HT-29 (cell line): ENCODE measurements at places on chromosomes 2 and 18.

DNA sequence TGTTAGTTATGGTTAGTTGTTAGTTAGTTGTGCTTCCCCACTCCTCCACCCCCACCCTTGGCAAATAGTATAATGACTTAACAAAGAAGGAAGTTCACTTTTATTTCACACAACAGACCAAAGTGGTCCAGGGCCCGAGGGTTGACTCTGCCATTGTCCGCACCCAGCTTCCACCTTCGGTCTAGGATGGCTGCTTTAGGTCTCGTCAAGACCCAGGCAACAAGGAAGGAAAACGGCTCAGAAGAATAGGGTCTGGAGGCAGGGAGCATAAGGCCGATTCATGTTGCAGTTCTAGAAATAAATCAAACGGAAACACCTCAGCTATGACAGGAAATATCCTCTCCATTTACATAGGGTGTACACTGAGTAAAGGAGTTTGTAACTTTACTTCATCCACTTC, 206.0 kb upstream of the CXCR4 start:
- DNase-seq = no peak

- DNase-seq = peak; percentile 45
These were observed 2.2 kb upstream of the IL1RN start for GRCh38 chr2:113124984-113125855.

- DNase-seq = no peak
These were observed 5.1 kb downstream of the RPIA start for GRCh38 chr2:88696611-88697010.

- DNase-seq = no peak
These were observed 40.4 kb upstream of the ARHGEF4 start for GRCh38 chr2:130796290-130796689.

DNA sequence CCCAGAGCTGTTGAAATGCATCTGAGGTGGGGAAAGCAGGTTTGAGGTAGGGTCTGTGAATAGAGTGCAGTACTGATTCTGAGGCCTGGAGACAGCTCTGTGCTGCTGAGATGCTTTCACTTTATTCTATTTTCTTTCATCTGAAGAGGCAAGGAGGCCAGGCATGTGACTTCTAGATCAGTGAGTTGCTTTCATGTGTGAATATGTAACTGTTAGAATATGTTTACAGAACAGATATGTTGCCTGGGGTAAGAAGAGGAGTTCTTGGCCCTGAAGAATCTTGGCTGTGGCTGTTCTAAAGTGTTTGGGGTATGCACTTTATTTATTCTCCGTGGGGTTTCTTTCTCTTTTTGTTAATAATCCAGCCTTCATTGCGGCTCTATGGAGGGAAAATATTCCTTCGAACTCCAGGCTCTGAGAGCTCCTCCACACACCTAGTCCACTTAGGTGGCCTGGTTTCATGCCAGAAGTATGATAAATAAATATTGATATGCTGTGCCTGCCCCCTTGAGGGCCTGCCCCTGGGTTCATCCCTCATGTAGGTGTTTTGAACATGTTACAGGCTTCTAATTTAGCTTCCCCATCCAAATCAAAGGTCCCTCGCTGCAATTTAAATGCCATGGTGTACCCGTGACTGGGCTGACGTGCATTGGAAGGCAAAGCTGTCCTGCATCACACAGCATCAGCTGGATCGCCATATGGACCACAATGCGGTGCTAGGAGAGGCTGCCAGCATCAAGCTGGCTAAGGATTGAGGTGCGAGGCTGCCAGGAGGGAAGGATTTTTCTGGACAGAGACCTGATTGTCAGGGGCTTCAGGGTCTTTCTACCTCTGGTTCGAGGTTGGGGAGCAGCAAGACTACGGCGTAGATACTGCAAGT, 102.9 kb downstream of the PRKCE start:
- no peak for DNase-seq

GRCh38 chr2:133331436-133331835, 236.8 kb downstream of the NCKAP5 start:
- no peak for DNase-seq

DNA sequence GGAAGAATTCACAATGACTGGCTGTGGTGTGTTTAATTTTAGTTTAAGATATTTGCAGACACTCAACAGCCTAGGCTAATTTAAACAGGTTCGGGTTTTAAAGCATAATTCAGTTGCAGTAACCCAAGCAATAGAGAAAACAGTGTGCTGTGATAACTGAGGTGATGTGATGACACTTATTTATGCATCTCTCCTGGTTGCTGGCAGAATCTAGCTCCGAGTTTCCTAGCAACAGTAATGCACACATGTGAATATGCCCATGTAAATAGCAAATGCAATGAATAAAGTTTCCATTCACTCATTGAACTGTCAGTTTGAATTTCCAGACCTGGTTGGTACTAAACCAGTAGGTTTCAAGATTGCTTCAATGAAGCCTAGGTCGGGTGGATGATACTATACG, 426.5 kb downstream of the TMX3 start:
- DNase-seq = no peak

GRCh38 chr18:35662293-35663062, 80.9 kb downstream of the GALNT1 start:
- no peak for DNase-seq

DNA sequence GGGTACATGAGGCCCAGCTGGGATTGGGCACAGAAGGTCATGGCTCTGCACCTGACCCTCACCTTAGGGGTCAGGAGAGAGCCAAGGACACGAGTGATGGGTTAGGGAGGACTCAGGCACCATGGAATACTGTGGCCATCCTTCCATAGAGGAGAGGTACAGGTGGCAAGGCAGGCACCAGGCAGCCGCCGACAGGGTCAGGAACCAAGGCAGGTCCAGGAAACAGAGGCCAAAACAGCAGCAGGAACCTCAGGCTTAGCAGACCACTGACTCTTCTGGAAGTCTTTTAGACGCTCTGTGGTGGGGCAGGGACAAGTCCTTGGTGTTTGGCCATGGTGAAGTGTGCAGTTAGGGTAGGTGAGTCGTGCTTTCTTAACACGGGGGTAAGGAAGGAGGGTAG, 128.0 kb downstream of the NEDD4L start:
- no peak for DNase-seq

DNA sequence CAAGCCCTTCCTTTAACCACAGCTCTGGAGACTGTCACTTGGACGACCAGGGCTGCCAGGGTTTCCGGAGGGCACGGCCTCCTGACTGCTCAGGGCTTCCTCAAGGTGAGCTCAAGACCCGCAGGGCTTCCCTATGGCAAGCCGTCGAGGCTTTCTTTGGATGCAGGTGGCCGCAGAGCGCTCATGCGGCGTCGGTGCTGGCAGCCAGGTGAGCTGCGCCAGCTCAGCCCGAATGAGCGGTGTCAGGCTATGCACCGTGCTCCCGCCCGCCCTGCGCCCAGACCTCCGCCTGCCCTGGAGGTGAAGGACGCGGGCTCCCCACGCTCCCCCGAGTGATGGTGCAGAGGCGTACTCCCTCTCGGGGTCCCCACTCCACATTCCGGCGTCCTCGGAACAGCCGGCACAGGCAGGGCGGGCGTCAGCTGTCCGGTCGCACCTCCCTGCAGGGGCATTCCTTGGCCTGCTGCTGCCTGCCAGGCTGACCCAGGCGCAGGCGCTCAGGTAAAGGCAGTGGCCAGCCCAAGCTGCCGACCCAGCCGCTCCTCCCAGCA, 20.8 kb upstream of the TUBB6 start:
- DNase-seq = peak; percentile 55

GRCh38 chr2:131366643-131367042, 2.7 kb upstream of the RAB6D start:
- DNase-seq = no peak

- DNase-seq = peak; percentile 41
These were observed 285.6 kb downstream of the THSD7B start for GRCh38 chr2:137050949-137051348.

- no peak for DNase-seq
These were observed 84.0 kb downstream of the MSH2 start for GRCh38 chr2:47486841-47487497.

DNA sequence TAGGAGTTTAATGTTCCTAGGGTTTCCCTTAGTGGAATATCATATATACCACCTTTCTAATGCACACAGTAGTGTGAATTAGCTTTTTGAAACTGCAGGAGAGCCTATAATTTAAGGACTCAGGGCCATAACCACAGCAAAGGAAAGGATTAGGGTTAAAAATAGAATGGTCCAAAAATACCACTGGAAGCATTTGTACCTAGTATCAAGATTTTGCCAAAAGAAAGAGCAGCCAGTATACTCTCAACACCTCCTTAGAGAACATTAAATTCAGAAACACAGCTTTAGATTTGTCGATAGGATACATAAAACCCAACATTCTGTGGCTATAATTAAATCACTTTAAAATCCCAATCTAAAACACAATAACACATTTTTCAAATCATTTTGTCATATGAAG, 634.9 kb downstream of the EPHA4 start:
- no peak for DNase-seq

- DNase-seq = no peak
These were observed 6.0 kb downstream of the CTIF start for GRCh38 chr18:48544661-48545415.

DNA sequence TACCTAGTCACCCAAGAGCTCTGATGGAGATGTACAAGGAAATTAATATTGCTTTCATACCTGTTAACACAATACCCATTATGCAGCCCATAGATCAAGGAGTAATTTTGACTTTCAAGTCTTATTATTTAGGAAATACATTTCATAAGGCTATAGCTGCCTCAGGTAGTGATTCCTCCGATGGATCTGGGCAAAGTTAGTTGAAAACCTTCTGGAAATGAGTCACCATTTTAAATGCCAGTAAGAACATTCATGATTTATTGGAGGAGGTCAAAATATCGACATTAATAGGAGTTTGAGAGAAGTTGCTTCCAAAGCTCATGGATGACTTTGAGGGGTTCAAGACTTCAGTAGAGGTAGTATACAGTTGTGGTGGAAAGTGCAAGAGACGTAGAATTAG, 931.4 kb upstream of the ACVR2A start:
- DNase-seq = no peak

- DNase-seq = peak; percentile 7
These were observed 153.7 kb downstream of the SOX11 start for GRCh38 chr2:5845798-5846330.

- DNase-seq = no peak
These were observed 1.8 kb upstream of the NPAS2 start for GRCh38 chr2:100818003-100818605.

- no peak for DNase-seq
These were observed 272 bp upstream of the FASTKD1 start for GRCh38 chr2:169573974-169574299.

DNA sequence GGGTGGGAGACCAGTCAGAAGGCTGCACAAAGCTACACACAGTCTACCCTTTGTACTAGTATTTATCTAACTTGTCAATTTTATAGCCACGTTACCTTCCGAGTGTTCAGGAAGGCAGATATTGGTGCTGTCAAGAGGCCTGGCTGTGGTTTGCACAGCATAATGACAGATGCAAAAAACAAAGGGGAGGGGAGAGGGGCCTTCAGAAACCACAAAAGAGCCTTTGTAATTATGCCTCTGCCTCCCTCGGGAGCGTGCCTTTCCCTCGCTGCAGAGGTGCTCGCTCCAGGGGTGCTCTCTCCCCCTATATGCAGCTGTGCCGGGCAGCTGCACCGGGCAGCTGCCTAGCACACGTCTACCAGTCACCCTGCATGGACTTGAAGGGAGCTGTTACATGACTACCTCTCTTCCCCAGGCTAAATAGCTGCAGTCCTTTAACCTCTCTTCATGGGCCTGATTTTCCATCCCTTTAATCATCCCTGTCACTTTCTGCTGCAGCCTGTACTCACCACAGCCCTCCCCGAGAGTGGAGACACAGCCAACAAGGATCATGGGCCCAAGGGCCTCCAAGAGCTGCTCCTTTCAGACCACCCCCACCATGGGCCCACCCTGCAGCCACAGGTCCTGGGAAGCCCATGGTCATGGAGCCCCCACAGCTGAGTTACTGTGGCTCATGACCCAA, 168.4 kb upstream of the PKDCC start:
- no peak for DNase-seq

DNA sequence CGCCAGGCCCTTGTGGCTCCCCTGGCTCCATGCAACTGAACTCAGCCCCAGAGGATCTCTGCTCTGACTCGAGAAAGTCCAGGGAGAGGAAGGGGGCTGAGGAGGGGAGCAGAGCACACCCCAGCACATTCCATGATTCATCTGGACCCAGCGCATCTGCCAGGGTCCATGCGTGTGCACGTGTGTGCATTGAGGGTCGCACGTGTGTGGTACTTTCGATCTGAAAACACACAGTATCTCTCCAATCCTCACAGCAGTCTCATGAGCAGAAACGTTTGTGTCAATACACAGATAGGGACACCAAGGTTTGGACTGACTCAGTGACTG, 146.4 kb upstream of the ID2 start:
- no peak for DNase-seq

GRCh38 chr2:86616502-86616901, 7.2 kb downstream of the RNF103 start:
- DNase-seq = no peak

GRCh38 chr18:55320424-55321264, 267.3 kb downstream of the TCF4 start:
- DNase-seq = no peak

DNA sequence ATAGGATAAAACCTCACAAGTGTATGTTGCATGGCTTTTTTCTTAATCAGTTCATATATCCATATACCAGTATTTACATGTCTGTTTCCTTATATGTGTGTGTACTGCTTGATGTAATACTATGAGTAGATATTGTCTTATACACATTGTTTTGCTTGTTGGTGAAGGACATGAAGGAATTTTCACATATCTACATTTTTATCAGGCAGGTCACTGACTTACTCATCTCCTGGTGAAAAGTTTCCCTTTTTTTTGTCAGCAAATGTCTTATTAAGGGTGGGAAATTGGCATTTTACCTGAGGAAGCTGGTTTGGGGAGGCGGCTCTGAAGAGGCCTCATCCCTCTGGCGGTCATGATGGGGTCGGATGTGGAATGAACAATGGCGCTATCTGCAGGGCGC, 61.4 kb upstream of the LYPD1 start:
- no peak for DNase-seq

- DNase-seq = no peak
These were observed 116.9 kb downstream of the TPGS2 start for GRCh38 chr18:36711813-36712444.

DNA sequence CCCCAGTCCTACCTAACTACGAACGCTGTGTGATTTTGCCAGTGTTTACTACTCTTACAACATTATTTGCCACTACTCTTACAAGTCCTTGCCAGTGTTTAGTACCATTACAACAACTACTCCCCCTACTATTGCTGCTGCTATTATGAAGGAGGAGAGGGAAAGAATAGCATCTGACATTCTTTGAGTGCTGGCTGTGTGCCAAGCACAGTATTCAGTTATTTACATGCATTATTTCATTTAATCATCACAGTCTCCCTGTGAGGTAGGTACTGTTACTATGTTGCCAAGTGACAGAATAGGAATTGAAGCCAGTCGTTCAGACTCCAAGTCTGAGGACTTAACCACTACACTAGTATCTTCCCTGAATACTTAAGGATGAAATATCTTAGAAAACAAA, 185.9 kb upstream of the FOSL2 start:
- no peak for DNase-seq

- no peak for DNase-seq
These were observed 35.4 kb downstream of the ANKMY1 start for GRCh38 chr2:240522406-240522805.

GRCh38 chr18:35786365-35787042, 186.0 kb upstream of the RMP24 start:
- DNase-seq = no peak
